ENCODE measurements at places on chromosomes 2 and 18. TPM values are rescaled to one million over a fixed set of nuclear protein-coding genes. Genes with fewer than 3 reads are reported as not detected.

DNA sequence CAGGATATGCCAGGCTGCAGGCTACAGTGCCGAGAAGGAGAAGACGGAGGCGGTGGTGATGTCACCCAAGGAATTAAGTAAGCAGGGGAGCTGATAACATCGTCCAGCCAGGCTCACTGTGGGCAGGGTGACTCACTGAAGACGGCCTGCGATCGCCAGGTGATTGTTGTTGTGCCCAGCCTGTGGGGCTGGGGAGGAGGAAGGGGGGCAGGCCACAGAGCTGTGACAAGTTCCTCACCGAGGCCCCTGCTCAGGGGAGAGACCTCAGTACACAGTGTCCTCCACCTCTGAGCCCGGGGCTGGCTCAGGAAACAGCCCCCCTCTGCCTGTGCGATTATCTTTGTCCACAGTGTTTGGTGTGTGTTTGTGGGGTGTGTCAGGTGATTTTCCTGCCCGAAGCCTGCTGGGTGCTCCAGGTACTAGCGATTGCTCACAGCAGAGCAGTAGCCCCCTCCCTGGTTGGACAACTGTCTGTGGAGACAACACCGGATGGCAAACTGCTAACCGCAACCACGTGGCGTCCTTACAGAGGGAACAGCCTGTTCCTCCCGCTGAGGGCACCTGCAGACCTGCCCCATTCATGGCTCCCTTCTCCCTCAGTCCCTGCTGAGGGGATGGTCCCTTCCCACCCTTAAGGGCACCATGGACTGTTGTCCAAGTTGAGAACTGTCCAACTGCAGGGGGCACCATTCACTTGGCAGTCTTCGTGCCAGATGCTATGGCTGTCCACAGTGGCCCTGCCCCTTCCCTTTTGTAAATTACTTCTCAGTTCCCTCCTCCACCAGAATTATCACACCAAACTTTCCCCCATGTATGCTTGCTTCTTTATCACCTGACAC is 95.1 kb downstream of the ZFP36L2 start:
- DNase-seq = no peak

DNA sequence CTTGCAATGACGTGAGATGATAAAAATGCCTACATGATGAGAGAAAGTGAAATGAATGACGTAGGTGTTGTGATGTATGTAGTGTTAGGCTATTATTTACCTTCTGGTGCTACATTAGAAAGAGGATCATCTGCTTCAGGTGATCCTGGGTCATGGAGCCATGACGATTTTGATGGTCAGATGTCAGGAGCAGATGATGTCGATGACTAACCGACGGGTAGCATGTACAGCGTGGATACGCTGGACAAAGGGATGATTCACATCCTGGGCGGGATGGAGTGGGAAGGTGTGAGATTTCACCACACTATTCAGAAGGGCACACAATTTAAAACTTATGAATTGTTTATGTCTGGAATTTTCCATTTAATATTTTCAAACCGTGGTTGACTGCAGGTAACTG is 43.5 kb upstream of the ACVR1C start:
- DNase-seq = no peak

- no peak for DNase-seq
These were observed 851.8 kb upstream of the NXPH2 start for GRCh38 chr2:139631966-139632365.

Gene ANKRD36
- 51.1 TPM for total RNA-seq

DNA sequence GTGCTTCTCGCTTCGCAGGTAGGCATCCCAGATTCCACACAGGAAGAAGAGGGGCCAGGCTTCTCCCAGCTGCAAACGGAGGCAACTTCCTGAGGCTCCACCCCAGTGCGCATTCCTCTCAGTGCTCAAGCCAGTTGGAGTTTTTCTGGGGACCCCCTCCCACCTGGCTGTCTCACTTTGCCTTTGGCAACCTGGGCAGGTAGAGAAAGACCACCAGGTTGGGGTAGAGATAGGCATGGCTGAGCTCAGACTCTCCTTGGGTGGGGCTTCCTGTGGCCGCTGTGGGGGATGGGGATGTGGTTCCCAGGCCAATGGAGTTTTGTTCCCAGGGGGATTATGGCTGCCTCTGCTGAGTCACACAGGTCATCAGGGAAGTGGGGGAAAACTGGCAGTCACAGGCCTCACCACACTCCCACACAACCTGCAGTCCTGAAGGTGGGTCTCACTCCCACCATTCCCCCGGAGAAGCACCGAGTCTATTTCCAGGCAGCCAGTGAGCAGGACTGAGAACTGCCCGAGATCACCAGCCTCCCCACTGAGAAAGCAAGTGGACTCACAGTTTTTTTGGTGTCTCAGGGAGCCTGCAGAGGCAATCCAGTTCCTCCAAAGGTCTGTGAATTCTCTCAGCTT is 38.1 kb downstream of the SLC39A10 start:
- no peak for DNase-seq
